ENCODE measurements at places on chromosomes 12 and 14. TPM values are rescaled to one million over a fixed set of nuclear protein-coding genes. Genes with fewer than 3 reads are reported as not detected.

DNA sequence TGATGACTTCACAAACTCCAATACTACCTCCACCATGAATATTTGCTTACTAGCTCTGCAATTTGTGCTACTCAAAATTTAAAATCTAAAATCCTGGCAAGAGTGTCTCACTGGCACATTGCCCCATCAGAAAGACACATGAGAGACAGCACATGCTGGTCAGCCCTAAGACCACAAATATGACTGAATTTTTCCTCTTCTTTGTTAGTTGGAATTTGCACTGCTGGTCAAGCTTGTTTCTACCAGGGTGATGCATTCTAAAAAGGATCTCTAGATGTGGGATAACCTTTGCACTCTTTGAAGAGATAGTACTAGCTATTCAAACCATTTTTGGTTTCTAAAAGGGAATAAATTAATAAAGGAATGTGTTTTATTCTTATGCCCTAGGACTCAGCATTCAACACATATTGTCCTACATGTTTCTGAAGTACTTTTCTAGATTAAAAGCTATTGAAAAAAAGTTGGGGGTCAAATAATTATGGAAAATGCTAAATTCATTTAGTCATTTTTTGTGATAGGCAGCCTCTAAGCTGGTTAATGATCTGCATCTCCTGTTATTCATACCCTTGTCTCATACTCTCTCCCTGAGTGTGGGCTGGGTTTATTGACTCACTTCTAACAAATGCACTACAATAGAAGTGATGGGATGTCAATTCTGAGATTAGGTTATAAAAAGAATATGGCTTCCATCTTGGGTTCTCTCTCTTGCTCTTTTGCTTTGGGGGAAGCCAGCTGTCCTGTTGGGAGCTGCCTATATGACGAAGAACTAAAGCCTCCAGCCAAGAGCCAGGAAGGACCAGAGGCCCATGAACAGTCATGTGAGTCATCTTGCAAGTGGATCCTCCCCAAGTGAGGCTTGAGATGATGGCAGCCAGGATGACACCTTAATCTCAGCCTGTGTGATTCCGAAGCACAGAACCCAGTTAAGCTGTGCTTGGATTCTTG is 211.5 kb upstream of the CRY1 start:
- no peak overlapping the region for H3K27ac ChIP-seq
- no peak for DNase-seq
- H3K36me3 ChIP-seq: no peaks in the 10 kb centered on the region

DNA sequence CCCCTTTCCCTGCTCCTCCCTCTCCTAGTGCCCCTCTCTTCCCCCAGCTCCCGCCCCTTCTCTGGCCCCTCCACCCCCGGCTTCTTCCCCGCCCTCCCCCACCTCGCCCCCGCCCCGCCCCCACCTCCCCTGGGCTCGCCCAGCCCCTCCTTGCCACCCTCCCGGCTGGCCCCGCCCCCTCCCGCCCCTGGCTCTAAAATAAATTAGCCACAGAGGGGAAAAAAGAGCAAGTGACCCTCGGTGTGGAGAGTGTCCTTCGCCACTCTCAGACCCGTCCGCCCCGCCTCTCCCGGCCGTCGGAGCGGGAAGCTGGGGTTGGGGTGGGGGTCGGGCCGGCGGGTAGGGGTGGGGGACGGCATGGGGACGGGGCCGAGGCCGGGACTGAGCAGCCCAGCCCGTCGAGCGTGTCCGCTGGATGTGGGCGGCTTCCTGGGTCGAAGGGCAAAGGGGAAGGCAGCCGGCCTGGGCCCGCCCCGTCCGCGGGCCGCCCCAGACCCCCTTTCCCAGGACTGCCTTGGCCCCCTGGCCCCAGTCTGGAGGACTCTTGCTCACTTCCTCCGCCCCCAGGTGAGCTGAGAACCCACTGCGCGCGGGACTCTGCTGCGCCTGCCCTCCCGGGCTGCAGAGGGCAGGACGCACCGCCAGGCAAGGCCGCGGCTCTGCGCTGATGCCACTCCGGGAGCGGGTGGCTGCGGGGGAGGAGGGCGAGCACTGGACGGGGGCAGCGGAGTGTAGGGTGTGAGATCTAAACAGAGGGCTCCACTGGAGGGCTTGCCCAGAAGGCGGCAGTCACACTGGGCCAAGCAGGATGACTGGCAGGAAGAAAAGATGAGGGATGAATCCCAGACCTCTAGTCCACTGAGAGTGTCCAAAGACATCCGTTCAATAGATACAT is 570 bp upstream of the FIGNL2 start:
- peaks cover 39% of the 10 kb centered on the region for H3K27me3 ChIP-seq
- peak overlapping the region; percentile 49 for H3K4me3 ChIP-seq
- peak overlapping the region; percentile 28 for H3K27ac ChIP-seq
- no peak for DNase-seq
- H3K36me3 ChIP-seq: no peaks in the 10 kb centered on the region

DNA sequence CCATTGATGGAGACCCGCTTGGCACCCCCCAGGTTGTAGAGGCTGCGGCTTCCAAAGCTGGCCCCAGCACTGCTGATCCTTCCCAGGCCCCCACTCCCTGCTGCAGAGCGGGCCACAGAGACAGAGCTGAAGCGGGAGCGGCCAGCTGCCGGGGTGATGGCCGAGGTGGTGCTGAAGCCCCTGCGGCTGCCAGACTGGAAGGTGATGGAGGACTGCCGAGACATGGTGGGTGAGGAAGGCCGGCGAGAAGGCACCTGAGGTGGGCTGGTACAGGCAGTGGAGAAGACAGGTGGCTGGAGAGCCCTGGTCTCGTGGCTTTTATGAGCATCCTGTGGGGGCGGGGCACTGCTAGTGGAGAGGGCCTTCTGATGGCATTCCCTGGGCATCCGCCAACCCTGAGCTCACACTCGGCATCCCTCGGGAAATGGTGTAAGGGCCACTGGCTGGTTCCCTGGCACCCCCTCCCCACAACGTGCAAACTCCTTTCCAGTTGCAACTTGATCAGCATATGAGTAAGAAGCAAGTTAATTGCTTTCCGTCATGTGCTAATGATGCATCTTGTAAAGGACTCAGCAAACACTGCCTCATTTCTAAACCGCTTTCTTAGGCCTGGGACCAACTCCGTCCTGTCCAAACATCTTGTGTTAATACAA is at the start of gene KRT75:
KRT75 (minus strand) TSS at position 291 of the 653 bp plus-strand sequence; CDS start at position 224, 67 bp downstream.
- no peak within 1 kb of the TSS for H3K4me3 ChIP-seq
- H3K27me3 ChIP-seq: no peaks in the 10 kb centered on the region
- H3K27ac ChIP-seq: no peak within 1 kb of the TSS
- H3K36me3 ChIP-seq: no peaks in the 10 kb centered on the region

DNA sequence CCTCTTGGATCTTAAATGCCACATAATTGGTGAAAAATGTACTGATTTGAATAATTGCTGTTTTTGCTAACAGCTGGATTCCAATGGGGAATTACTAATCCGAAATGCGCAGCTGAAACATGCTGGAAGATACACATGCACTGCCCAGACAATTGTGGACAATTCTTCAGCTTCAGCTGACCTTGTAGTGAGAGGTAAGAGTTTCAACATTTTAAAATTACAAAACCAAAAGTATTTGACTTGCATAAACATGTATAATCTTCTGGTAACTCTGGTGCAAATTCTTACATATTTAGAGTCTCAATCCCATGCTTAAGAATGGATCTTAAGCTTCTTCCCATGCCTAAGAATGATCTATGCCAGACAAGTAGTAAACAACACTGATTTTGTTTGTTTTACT is 229.1 kb upstream of the PDZRN4 start:
- H3K4me3 ChIP-seq: no peak overlapping the region
- H3K27ac ChIP-seq: no peak overlapping the region
- no peaks in the 10 kb centered on the region for H3K27me3 ChIP-seq
- H3K36me3 ChIP-seq: no peaks in the 10 kb centered on the region

DNA sequence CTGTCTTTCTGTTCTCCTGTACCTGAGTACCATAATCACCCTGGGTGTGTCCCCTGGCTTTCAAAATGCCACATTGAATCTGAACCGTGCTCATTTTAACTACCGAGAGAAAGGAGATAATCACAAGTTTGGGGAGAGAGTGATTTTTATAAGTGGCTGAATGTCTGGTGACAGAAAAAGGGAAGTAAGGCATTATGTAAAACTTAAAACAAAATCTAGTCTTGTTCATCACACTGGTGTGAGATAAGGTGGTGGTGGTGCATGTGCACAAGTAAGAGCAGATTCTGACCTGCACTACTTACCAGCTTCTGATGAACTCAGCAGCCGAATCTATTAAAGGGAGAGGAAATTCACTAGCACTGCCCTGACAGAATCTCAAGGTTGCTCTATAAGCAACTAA is 56.3 kb downstream of the SPPL3 start:
- no peaks in the 10 kb centered on the region for H3K27me3 ChIP-seq
- no peaks in the 10 kb centered on the region for H3K36me3 ChIP-seq
- H3K4me1 ChIP-seq: peaks cover 73% of the 10 kb centered on the region
- no peak overlapping the region for H3K27ac ChIP-seq
- H3K4me3 ChIP-seq: no peak overlapping the region

- H3K4me3 ChIP-seq: no peak overlapping the region
Measured at GRCh38 chr12:53701518-53702264, 25.6 kb downstream of the CALCOCO1 start.

- H3K27ac ChIP-seq: no peak overlapping the region
- H3K27me3 ChIP-seq: no peaks in the 10 kb centered on the region
- H3K4me1 ChIP-seq: no peaks in the 10 kb centered on the region
- H3K36me3 ChIP-seq: no peaks in the 10 kb centered on the region
- DNase-seq: no peak
- no peak overlapping the region for H3K4me3 ChIP-seq
Measured at GRCh38 chr12:127241072-127241817, 1025.7 kb upstream of the TMEM132C start.

DNA sequence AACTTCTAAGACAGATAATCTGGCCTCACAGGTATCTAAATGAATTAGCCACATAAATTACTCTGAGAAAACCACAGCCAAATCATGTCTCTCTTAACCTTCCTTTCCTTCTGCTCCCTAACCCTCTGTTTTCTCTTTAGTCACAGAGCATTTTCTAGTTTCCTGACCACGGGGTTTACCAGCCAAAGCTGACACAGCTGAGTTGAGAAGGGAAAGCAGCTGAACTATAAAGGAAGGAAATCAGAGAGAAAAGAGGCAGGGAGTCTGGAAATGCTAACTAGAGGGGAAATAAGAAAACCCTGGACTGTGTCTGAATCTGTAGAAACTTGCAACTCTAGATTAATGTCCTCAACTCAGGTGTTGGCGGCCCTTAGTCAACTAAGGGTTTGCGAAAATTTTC is 24.4 kb downstream of the ANKS1B start:
- no peak overlapping the region for H3K27ac ChIP-seq
- no peaks in the 10 kb centered on the region for H3K36me3 ChIP-seq
- no peaks in the 10 kb centered on the region for H3K27me3 ChIP-seq
- no peak for DNase-seq

DNA sequence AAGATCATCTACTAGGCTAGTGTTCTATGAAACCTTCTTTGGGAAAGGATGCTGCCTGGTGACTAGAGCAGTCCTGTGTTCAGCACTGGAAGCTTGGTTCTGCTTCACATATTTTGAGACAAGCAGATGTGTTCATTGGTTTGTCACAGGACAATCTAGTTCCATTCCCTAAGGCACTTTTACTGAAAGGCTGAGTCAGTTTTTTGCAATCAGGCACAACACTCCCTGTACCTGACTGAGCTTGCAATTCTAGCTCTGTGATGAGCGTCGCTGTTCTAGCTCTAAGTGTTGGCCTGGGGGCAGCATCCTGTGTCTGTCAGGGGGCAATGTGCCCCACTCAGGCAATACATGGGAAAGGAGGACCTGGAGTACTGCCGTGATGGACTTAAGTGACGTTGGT is 144.4 kb downstream of the CAND1 start:
- H3K36me3 ChIP-seq: no peaks in the 10 kb centered on the region
- no peak overlapping the region for H3K4me3 ChIP-seq
- H3K27me3 ChIP-seq: no peaks in the 10 kb centered on the region
- no peak for DNase-seq

DNA sequence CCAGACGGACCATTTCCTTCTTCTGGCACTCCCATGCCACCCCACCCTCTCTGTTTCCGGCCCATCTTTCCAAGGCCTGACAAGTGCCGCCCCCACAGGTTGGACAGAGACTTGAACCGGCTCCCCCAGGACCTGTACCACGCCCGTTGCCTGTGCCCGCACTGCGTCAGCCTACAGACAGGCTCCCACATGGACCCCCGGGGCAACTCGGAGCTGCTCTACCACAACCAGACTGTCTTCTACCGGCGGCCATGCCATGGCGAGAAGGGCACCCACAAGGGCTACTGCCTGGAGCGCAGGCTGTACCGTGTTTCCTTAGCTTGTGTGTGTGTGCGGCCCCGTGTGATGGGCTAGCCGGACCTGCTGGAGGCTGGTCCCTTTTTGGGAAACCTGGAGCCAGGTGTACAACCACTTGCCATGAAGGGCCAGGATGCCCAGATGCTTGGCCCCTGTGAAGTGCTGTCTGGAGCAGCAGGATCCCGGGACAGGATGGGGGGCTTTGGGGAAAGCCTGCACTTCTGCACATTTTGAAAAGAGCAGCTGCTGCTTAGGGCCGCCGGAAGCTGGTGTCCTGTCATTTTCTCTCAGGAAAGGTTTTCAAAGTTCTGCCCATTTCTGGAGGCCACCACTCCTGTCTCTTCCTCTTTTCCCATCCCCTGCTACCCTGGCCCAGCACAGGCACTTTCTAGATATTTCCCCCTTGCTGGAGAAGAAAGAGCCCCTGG is 1.2 kb upstream of the CMTM5 start:
- no peak for DNase-seq
- H3K36me3 ChIP-seq: no peaks in the 10 kb centered on the region
- H3K4me3 ChIP-seq: no peak overlapping the region
- no peaks in the 10 kb centered on the region for H3K4me1 ChIP-seq
- H3K27ac ChIP-seq: peak overlapping the region; percentile 14

DNA sequence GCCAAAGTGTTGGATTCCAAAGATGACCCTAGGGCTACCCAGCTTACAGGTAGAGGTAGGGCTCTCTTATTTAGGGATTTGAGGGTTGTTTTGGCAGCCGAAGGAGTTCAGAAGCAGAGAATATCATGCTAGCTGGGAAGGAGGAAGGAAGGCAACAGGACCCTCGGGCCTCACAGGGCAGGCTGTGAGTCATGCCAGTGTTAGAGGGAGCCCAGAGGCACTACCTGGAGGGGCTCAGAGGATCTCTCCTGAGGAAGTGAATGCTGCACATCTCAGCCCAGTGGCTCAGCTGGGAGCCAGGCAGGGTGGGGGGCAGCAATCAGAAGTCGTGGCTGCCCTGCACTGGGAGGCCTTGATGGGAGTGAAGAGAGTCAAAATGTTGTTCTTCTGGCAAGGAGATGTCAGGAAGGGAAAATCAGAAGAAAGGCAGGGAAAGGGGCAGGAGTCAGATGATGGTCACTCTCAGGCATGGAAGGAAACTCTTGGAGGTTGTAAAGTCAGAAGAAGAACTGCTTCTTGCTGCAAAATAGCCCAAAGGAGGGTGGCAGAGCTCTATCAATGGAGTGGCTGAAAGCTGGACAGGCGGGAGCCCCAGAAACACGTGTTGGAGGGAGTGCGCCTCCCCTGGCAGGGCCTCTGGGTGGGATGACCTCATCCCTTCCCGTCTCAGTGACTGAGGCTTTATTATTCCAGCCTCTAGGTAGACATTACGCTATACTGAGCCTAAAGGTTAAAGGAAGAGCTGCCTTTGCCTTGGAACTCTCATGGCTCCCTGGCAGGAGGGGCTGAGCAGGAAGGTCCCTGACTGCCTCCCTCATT is 141.3 kb downstream of the SMOC1 start:
- H3K36me3 ChIP-seq: no peaks in the 10 kb centered on the region
- no peaks in the 10 kb centered on the region for H3K27me3 ChIP-seq
- H3K27ac ChIP-seq: no peak overlapping the region
- DNase-seq: no peak
- no peak overlapping the region for H3K4me3 ChIP-seq

The GALNT8 gene
- 1.3 TPM for total RNA-seq

The COX8C gene
- not detected for total RNA-seq
